Activated CD4-positive, alpha-beta T cell treated with anti-CD3 and anti-CD28 coated beads, Interleukin-2, amount 10 ng/mL, durations not matched to agents 7 days and 5 days (primary cell): ENCODE measurements at places on chromosomes 3 and 15. TPM values are rescaled to one million over a fixed set of nuclear protein-coding genes. Genes with fewer than 3 reads are reported as not detected.

DNA sequence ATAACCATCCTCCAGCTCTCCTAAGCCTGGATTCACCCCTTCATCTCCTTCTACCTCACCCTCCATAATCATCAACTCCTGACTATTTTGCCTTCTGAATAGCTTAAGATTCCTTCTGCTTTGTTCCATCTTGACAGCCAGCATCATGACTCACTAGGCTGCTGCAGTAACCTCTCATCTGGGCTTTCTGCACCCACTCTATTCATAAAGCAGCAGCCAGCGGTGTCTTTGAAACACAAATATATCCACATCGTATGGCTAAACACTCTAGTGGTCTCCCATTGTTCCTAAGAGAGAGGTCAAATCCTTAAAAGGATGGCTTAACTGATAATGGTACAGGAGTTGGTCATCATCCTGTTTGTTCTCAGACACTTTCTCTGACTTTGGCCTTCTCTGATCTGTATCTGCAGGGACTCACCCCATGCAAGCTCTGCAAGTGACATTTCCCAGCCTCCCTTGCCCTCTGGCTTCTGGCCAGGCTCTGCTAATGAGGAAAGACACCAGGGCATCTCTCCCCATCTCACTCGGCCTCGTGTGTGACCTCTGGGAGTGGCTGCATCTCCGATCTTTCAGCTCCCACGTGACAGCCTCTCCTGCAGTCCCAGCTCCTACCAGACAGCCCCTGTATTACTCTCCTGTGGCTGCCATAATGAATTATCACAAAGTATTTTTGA is 6.2 kb downstream of the GRK7 start:
- no peak for DNase-seq

LMAN1L gene
- 0.92 TPM for total RNA-seq

GRCh38 chr3:120031561-120031960 is 62.7 kb downstream of the GSK3B start:
- DNase-seq = no peak

BBX gene
- 35.0 TPM for total RNA-seq

GRCh38 chr15:76839173-76839572 is 66.0 kb downstream of the SCAPER start:
- no peak for DNase-seq

DNA sequence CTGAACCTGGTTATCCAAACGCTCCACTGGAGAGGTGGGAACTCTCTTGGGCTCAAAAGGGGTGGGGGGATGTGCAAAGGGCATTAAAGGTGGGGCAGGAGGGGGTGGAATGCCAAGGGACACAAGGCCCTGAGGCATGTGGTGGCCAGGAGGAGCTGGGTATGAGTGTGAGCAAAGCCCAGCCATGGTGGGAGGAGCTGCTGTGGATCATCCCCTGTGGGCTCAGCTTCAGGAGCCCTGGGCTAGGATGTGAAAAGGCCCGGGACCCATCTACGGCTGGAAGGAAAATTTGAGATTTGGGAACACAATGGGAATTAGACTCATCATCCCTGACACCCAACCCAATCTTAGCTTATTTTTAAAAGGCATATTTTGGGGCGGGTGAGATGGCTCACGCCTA is 33.3 kb downstream of the MGLL start:
- no peak for DNase-seq
